ENCODE measurements at places on chromosomes 5 and 9.
A peak's percentile ranks its signal among the peaks of the same experiment; 100 is the strongest.

DNA sequence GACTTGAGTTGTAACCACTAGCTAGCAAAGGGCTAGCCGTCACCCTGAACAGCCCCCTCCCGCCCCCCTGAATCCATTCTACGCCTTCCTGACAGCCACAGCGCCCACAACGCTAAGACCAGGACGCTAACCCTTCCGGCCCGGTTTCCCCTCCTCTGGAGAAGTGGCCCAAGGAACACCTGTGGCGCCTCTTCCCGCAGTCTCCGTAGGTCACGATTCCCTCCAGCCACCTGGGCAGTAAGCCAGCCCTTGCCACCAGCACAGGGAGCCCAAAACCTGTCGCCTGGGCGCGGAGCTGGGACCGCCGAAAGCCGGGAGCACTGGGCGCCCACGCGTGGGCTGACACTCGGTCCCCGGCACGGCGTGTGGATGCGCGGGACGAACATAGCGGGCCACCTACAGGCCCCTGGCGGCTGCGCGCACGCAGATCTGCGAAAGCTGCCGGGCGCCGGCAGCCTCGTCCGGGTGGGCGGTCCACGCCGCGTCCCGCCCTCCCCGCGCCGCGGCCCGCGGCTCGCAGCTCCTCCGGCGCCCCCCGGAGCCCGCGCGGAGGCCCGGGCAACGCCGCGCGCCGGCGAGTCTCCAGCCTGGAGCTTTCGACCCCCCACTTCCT, 596 bp downstream of the IRF1 start:
- DNase-seq: no peak

DNA sequence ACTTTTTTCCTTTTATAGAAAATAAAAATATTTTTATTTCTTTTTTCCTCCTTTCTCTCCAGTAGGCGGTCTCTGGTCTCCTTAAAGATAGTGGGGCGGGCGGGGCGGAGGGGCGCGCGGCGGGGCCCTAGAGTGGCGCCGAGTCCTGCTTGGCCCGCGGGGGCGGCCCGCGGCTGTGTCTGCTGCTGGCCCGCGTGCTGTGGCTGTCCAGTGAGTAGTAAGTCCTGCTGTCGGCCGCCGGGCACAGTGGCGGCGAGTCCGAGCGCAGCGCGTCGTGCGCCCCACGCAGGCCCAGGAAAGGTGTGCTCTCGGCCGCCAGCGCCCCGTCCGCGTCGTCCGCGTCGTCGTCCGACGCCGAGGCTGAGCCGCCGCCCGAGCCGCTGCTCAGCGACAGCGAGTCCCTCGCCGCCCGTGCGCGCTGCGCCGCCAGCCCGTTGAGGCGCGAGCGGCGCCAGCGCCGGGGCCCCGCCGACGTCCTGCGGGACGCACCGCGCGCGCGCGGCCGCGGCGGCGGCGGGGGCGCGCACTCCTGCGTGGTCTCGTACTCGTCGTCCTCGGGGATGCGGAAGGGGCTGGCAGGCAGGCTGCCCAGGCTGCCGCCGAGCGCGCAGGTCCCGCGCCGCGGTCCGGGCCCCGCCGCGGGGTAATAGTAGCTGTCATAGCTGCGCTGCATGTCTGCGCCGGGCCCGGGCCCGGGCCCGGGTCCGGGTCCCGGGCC, 52.3 kb downstream of the PSD2 start:
- no peak for DNase-seq

DNA sequence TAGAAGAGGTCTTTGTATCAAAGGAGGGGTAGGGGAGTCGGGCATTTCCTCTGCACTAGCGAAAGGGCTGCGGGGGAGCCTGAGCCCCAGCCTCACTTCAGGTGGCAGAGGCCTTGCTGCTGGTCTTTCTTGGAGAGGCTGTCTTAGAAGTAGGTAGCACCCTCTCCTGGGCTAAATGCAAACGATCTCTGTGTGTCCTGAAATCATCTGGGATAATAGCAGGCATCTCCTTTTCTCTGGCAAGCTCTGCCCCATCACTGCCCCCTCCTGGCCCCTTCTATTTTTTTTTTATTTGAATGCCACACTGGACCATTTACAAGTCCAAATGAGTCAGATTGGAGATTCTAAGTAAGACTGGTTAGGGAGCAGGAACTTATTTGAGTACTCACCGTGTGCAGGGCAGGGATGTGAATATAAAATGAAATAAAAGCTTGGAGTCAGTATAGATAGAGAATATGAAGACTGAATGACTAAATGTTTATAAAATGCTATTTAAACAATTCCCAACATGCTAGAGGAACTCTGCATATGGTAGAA, 137.1 kb downstream of the FGF1 start:
- DNase-seq: peak; percentile 87

DNA sequence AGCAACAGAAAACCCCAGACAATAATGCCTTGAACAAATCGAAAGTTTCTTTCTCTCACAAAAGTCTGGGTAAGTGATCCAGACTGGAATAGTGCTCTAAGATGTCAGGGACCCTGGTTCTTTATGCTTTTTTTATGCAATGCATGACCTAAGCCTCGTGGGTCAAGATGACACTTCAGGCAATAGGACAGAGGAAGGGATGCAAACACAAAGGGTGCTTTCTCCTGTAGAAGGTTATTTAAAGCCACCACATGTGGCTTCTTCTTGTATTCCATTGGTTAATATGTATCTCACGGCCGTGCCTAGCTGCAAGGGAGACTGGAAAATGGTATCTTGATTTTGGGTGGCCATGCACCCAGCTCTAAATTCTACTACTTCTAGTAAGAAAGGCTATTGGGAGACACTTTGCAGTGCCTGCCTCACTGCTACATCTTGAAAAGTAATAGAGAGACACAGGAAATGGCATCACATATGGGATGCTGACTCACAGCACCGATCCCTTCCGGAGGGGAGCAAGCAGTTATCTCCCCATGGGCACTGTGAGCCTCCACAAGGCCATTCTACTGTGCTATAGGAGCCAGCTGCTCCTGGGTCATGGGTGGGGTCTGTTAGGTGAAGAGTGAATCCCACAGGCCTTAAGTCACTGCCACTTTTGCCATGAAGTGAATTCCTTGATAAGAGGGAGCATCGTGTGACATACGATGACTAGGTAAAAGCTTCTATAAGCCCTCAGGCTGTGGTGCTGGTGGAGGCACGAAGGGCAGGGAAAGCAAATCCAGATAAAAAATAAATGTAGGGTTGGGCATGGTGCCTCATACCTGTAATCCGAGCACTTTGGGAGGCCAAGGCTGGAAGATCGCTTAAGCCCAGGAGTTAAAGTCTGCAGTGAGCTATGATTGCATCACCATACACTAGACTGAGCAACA, 32.5 kb upstream of the RAB14 start:
- DNase-seq: no peak

GRCh38 chr9:89661956-89662717, 57.3 kb downstream of the GADD45G start:
- peak; percentile 93 for DNase-seq

DNA sequence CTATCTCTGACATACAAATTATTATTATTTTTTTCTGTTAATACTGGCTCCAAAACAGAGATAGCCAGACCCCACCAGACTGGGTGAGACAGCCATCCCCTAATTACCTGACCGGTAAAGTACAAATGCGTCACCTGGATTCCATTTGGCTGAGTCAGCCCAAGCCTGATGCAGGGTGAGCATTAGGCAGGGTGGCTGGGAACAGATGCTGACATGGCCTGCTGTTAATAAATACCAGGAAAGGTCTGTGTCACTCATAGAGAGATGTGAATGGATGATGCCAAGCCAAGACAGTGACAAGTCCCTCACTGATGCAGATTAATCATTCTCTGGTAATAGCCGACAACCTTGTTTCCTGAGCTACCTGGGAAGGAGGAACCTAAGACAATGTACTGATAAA, 183.5 kb downstream of the TRIM32 start:
- no peak for DNase-seq

- no peak for DNase-seq
These were observed 6.9 kb downstream of the PLAA start for GRCh38 chr9:26939955-26940711.
